ENCODE measurements at places on chromosomes 16 and 17. TPM values are rescaled to one million over a fixed set of nuclear protein-coding genes. Genes with fewer than 3 reads are reported as not detected.

The TEX19 gene
- not detected for total RNA-seq

DNA sequence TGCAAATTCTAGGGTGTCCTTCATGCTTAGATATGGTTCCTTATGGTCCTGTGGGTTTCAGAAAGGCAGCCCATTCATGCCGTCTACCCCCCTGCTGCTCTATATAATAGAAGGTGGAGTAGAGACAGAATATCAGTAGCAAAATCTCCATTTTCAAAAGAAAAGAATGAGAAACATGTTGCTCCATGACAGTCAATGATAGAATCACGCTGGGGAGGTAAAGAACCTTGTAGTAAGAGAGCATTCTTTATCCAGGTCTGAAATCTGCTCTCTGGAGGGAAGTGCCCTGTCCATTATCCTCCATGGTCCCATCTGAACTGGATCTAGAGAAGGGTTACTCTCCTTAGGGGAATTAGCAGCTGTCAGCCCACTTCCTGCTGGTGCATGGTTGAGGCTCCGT, 272.8 kb downstream of the WWOX start:
- DNase-seq: no peak

The KRT33A gene
- total RNA-seq: not detected

- DNase-seq: no peak
These were observed 503 bp downstream of the C16orf54 start for GRCh38 chr16:29745121-29745852.

The SNAI3 gene
- 1.1 TPM for total RNA-seq

- no peak for DNase-seq
These were observed 3.7 kb downstream of the C16orf89 start for GRCh38 chr16:5062051-5062450.

The SLC9A5 gene
- 0.07 TPM for total RNA-seq

DNA sequence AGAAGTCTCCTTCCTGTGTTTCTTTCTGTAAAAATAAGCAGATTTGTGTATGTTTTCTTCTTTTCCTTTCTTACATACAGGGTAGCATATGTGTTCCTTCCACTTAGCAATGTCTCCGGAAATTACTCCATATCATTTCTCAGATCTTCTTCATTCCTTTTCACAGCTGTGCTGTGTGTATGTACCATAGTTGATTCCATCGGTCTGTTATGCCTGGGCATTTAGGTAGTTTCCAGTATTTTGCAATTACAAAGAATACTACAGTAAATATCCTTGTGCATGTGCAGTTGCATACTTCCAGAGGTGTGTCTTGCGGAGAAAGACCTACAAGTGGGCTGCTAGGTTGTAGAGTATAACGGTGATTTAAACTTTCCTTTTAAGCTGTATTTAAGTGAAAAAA, 69.8 kb downstream of the CLEC16A start:
- no peak for DNase-seq

The ZG16 gene
- total RNA-seq: not detected

- DNase-seq: no peak
These were observed at the start of gene RUNDC1 for GRCh38 chr17:42980274-42980765. TSS of gene RUNDC1 (plus strand) at chr17:42980565. CDS start at chr17:42980577, 12 bp downstream.
